ENCODE measurements at places on chromosomes 4 and X.
A peak's percentile ranks its signal among the peaks of the same experiment; 100 is the strongest.

DNA sequence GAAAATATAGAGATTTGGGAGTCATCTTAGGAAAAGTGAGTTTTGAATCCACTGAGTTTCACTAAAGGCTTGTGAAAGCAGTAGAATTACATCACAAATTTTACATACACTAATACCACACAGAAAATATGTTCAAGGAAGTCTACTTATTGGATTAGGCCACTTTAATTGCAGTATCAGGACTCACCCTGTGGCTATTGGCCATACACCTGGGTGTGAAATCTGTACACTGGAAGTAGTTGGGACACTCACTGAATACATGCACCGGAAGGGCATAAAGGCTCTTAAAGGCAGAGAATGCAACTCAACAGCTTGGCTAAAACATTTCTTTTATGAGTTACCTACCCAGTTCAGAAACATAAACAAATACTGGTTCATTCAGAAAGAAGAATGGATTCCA lies 19.8 kb downstream of the MAOB start:
- no peak for DNase-seq

DNA sequence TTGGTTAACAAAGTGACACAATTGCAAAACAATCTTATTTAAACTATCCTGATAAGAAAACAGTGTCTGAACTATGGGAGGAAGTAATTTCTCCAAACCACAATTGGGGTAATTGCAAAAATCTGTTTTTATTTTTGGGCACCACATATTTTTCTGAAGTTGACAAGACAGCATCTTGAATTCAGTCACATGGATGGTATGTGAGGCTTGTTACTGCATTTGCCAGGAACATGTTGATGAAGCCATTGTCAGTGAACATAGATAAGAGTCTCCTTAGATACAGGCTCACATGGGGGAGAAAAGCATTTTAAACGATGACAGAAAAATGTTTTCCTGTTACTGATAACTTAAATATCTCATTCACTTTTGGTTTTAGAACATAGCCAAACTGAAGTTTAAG lies 5.5 kb upstream of the USP53 start:
- DNase-seq: peak; percentile 76

DNA sequence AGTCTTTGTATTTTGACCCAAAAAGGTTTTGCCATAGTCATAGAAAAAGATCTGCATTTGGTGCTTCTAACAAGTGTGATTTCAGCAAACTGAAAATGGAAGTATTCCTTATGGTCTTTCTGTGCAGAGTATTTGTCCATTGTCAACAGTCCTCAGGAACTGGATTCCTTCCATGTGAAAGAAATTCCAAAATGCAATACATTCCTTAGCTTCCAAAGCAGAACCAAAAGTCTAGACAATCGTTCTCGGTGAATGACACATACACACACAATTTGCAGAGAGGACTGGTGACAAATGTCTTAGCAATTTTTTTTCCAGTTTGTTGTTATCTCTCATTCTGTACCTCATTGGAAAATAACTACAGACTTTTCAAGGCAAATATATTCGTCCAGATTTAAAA lies 562.2 kb upstream of the SLIT2 start:
- peak; percentile 89 for DNase-seq

DNA sequence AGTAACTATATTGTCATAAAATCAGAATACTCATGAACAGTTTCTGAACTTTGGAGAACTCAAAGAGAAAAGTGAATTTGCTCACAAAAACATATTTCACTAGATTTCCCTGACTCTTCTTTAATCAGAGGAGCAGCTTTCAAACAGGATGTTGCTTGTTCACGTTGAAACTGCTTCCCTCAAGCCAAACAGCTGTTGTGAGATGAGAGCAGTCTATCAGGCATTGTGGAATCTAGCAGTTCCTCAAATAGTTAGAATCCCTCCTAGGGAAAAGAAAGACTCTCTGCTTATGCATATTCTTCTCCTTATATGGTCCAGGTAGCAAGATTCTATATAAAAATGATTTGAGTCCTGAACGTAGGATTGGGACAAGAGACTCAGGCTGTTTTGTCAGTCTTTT lies 1012.1 kb downstream of the FAM133A start:
- no peak for DNase-seq

DNA sequence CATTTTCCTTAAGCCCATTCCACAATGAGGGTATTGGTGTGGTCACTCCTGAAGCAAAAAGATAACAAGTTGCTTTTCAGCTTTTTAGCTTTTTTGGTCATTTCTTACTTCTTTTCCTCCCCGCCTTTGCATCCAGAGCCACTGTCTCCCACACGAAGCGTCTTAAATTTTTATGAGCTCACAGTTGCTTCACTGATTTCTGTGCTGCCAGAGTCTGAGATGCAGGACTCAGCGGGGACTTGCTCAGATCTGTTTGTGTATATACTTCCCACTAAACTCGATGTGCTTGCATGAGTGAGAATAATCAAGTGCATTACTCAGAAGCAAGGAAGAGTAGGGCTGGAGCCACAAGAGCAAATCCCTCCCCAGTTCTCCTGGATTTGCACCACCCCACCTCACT lies 80.2 kb upstream of the FHL1 start:
- DNase-seq: no peak

DNA sequence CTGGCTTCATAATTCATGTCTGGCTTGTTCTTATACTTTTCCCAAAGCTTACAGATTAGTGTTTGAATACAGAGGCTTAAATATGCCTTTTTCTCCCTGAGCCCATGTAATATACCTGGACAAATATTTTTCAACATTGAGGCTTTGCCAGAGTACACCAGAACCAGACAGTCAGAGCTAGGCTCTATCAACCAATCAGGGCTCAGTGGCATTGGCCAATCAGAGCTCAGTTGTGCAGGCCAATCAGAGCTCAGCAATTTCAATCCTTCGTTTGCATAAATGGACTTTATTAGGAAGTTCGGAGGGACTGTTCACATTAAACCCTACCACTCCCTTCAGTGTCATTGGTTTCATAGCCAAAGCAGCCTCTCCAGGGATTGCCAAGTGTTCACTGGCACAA lies 51.2 kb upstream of the TMSB15B start:
- no peak for DNase-seq

GRCh38 chr4:74156521-74156920 lies 1.4 kb upstream of the MTHFD2L start:
- DNase-seq: peak; percentile 30

- no peak for DNase-seq
Observed at GRCh38 chr4:74087481-74087880, 11.5 kb downstream of the CXCL2 start.

DNA sequence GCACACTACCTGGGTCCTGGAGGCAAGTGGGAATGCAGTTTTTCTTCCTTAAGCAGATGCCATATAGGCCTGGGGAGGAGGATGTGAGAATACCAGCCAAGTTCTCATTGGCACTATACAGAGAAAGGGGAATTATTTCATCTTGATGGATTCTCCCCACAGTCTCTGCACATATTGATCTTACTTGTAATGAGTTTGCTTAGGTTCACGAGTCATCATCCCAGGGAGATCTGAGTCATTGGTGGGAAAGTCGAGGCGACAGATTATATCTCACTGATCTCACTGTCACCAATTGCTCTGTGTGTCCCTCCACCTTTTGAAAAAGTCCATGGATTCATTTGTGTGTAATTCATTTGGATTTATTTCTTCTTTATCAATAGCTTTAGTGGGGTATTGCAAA lies 156.8 kb downstream of the AR start:
- no peak for DNase-seq

DNA sequence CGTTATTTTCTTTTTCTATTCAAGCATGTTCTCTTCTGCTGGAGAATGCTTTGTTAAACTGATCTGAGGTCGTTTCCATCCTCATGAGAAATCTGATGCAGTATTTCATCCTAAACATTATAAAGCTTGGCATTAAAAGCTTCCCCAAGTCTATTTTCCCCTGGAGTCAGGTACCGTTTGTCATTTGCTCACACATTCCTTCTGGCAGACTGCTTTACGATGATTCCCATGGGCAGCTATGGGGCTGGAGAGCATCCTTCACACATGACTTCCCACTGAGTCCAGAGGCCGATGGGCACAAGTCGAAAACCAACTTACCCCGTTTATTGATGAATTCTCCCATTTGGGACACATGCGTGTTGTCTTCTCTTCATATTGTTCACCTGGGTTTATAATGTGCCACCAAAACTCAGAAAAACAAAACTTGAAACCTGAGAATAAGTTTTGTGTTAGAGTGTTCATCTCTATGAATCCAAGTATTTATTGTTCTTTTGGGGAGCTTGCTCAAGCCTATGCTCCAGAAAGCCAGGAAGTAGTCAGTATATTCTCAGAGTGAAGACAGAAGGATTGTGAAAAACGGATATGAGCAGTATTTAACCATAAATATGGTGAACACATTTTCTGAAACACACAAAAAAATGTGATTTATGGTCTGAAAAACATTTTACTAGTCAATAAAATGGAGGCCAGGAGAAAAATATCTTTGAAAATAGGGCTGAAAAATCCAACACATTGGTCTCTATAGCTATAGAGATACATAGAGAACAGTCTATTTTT lies 298.8 kb upstream of the NOCT start:
- DNase-seq: no peak

DNA sequence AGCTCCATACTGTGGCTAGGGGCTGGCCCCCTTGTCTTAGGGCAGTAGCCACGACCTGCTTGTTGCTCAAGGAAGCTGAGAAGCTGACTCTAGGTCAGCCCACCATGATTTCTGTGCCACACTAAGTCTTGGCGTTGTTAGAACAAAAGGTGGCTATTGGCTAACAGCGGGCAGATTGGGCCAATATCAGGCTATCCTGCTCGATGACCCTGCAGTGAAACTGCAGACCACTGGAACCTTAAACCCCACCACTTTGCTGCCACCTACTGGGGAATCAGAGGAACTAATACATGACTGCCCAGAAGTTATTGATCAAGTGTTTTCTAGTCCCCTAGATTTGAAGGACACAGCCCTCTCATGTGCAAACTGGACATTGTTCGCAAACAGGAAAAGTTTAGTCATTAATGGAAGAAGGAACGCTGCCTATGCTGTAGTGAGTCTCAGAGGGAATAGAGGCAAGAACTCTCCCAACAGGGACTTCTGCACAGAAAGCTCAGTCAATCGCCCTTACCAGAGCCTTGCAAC lies 17.0 kb upstream of the PAPSS1 start:
- peak; percentile 75 for DNase-seq

GRCh38 chrX:27380163-27380845 lies 82.8 kb downstream of the PPP4R3C start:
- no peak for DNase-seq
